Hematopoietic multipotent progenitor cell (in vitro differentiated cells): ENCODE measurements at places on chromosomes 16 and 17. TPM values are rescaled to one million over a fixed set of nuclear protein-coding genes. Genes with fewer than 3 reads are reported as not detected.

Gene OTOA
- total RNA-seq: under 0.01 TPM

- DNase-seq: no peak
These were observed 17.3 kb downstream of the RSPRY1 start for GRCh38 chr16:57203451-57203850.

Gene RHBDF2
- total RNA-seq: 13.7 TPM

Gene KRT27
- total RNA-seq: not detected

DNA sequence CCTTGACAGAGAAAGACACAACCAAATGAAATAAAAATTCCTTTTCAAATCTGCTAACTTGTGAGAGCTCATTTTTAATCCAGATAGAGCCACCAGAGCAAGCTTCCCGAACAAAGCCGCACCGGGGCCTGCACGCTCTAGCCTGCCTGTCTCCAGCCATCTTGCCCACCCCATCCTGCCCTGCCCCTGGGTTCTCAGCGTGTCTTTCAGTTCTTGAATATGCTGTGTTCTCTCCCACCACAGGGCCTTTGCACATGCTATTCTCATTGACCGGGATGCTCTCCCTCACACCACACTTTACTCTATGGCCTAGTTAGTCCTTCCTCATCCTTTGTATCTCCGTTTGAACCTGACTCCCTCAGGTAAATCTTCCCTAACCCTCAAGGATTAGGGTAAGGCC, 14.7 kb downstream of the SMIM5 start:
- no peak for DNase-seq

GRCh38 chr16:88737298-88738150, 31.2 kb downstream of the CTU2 start:
- peak; percentile 70 for DNase-seq

GRCh38 chr17:49440581-49440980, 25.9 kb upstream of the PHB1 start:
- DNase-seq: no peak

Gene CFAP119
- 9.2 TPM for total RNA-seq

DNA sequence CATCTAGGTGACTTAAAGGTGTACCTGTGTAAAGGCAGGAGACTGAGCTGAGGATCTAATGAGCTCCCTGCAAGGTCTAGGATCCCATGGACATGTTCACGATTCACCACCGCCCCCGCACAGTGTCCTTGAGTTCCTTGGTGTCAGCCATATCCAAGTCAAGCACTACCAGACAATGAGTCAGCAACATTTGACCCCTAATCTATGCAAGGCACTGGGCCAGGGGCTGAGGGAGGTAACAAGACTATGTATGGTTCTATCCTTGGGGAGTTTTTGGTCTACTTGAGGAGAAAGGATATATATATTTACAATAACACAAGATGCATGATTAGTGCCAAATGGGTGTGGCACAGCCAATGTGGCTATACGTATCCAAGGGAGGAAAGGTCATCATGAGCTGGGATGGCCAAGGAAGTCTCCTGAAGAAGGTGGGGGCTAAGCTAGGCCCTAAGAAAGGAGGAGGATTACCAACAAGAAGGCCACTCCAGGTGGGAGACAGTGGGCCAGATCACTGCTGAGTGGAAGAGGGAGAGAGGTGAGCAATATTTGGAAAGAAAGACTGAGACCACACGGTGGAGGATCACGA, 35.0 kb downstream of the ITGB3 start:
- no peak for DNase-seq

Gene KRTAP4-4
- total RNA-seq: not detected
